ENCODE measurements at places on chromosomes 2 and 18. TPM values are rescaled to one million over a fixed set of nuclear protein-coding genes. Genes with fewer than 3 reads are reported as not detected.

DNA sequence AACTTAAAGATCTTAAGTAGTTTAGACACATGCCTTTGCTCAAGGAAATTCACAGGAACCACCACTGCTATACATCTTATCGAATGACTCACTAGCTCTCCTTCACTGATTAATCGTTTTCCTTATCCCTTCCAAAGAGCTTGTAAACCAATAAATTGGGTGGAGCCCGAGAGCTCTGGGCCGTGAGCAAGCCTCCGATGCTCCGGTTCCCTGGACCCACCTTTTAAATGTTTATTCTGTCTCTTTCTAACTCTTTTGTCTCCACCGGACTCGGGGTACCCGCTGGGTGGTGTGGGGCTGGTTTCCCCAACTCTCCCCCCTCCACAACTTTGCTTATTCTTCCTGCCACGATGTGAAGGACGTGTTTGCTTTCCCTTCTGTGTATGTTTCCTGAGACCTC, 292.9 kb upstream of the TMEFF2 start:
- no peak for DNase-seq
- H3K4me3 ChIP-seq = no peak overlapping the region
- H3K27ac ChIP-seq = no peak overlapping the region
- no peaks in the 10 kb centered on the region for H3K4me1 ChIP-seq

- no peak overlapping the region for H3K27ac ChIP-seq
- no peaks in the 10 kb centered on the region for H3K36me3 ChIP-seq
- H3K4me1 ChIP-seq = no peaks in the 10 kb centered on the region
- H3K27me3 ChIP-seq = peaks cover 4% of the 10 kb centered on the region
These were observed 104.5 kb downstream of the SNTG2 start for GRCh38 chr2:1055014-1055595.

DNA sequence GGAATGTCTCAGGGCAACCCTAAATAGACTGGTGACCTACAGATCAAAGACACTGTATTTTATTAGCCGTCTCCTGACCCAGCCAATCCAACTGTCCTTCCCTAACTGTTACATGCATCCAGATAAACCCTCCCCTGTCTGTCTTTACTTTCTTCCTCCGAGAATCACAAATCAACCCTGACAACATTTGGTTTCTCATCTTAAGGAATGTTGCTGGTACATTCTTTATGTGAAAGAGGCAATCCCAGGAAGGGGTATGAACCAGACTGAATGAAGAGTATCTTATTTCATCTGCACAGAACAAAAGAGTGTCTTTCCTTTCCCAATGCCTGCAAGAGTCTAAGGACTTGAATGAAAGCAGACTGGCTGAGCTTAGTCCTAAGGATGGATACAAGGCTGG, 113.9 kb upstream of the LTBP1 start:
- H3K27ac ChIP-seq = no peak overlapping the region
- no peaks in the 10 kb centered on the region for H3K27me3 ChIP-seq
- DNase-seq = no peak
- no peak overlapping the region for H3K4me3 ChIP-seq
- peaks cover 8% of the 10 kb centered on the region for H3K4me1 ChIP-seq

Gene DLX2
- 0.26 TPM for total RNA-seq

Gene ADD2
- 3.0 TPM for total RNA-seq

Data from lung (tissue), 17 donors.